HFFc6 (cell line): ENCODE measurements at places on chromosomes 1 and 21. TPM values are rescaled to one million over a fixed set of nuclear protein-coding genes. Genes with fewer than 3 reads are reported as not detected.

GRCh38 chr21:38766987-38767722 lies 38.6 kb upstream of the ETS2 start:
- H3K4me3 ChIP-seq: no peak overlapping the region

SDHB gene
- total RNA-seq: 109 to 121 TPM (median 118 TPM) in 3 replicates

DNA sequence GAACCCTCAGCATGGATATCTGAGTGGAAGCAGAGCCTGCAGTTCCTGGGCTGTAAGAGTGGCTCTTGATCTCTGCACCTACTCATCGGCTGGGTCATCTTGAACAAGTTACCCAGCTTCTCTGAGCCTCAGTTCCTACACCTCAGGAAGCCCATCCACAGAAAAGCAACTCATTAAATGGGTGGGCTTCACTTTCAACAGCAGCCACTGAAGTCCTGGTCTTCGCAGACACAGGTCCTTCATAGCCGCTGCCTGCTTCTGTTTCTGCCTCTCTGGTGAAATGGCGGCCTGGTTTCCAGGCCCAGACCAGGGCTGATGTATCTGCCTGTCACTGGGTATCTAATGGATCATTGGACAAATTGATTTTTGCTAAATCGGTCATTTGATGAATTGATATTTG lies 571.4 kb downstream of the PTPRU start:
- no peak overlapping the region for H3K4me3 ChIP-seq
- H3K27ac ChIP-seq: no peak overlapping the region
- H3K4me1 ChIP-seq: no peaks in the 10 kb centered on the region
- H3K27me3 ChIP-seq: peaks cover 4% of the 10 kb centered on the region
- DNase-seq: no peak
- no peaks in the 10 kb centered on the region for H3K36me3 ChIP-seq

SYCP1 gene
- total RNA-seq: not detected in 2 replicates

DNA sequence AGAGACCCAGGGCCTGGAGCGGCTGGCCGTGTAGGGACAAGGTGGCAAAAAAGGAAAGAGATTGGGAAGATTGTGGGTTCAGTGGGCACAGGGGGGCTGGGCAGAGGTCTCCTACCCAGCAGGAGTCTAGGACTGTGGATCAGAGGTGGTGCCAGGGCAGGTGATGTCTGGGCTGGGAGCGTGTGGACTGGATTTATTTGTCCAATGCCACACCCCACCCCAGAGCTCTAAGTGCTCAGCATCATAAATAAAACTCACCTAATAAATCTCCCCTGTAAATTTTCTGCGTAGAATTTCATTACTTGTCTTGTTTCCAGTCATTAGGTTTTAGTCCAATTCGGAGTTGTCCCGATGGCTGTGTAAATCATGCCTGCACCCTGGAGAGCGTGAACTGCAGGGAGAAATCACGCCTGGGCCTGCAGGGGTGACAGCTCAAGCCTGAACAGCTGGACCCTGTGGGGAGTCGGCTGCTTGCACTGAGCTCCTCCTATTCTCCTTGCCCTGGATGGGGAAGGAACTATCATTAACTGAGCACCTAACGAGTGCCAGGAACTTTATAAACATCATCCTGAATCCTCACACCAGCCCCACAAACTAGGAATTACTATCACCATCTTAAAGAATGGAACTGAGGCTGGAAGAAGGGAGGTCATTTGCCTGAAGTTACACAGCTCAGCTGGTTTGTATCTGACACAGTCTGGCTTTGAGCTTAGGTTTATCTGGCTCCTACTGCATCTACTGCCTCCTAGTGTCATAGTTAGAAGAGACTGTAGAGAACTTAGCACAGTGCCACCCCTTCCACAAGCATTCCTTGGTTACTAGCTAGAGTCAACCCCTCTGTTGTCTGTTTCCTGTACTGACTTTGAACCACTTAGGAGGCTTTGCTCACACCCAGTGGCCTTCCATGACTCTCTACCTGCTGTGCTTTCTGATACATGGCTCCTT lies 25.0 kb upstream of the POU3F1 start:
- no peak overlapping the region for H3K27ac ChIP-seq
- peaks cover 36% of the 10 kb centered on the region for H3K27me3 ChIP-seq
- DNase-seq: peak; percentile 56
- H3K4me1 ChIP-seq: no peaks in the 10 kb centered on the region
- H3K4me3 ChIP-seq: no peak overlapping the region
